ENCODE measurements at places on chromosomes 7 and 10. TPM values are rescaled to one million over a fixed set of nuclear protein-coding genes. Genes with fewer than 3 reads are reported as not detected.

MKX gene
- not detected for total RNA-seq

ADAM8 gene
- 3.7 TPM for total RNA-seq

GNGT1 gene
- total RNA-seq: not detected

STX1A gene
- 80.9 TPM for total RNA-seq

PCLO gene
- 1.1 TPM for total RNA-seq

AP4M1 gene
- total RNA-seq: 42.6 TPM

RTKN2 gene
- total RNA-seq: 21.3 TPM

ATRNL1 gene
- 17.1 TPM for total RNA-seq

KDM7A gene
- total RNA-seq: 3.6 TPM

PNLIP gene
- total RNA-seq: 1.5 TPM

EBLN1 gene
- total RNA-seq: not detected

SFTPA1 gene
- 3.8 TPM for total RNA-seq

LRRD1 gene
- 0.05 TPM for total RNA-seq

GRCh38 chr10:80173466-80173865, 31.9 kb downstream of the ANXA11 start:
- no peak for DNase-seq

GRCh38 chr10:2899246-2899951, 167.9 kb upstream of the PFKP start:
- DNase-seq: no peak

DNA sequence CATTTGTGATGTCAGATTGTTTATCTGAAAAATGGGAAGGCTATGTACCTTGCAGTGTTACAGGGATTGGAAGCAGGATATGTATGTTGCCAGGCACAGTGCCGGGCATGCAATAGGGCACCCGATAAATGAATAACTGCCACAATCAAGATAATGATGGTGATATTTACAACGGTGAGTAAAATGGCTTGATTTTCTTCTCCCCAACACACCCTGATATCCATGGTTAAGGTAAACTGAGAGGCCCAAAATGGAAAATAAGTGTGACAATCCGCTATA, 108.3 kb downstream of the CYP26A1 start:
- no peak for DNase-seq

DNA sequence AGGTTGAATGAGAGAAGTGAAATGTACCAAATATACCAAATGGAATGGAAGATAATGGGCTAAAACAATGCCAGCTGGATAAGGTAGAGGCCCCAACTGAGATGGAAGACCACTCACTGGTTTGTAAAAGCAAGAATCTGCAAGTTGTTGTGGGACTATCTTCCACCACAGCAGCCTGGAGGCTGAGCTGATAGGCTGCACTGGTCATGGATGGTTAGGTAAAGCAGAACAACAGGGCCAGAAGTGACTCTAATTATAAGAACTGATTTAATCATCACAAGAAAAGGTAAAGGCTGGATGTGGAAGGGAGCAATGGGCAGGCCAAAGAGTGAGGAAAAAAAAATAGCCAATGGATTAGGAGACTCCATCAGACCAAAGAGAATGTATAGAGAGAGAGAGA, 11.8 kb downstream of the TFEC start:
- no peak for DNase-seq

- no peak for DNase-seq
Observed at GRCh38 chr10:132938472-132939339, 3.7 kb downstream of the CFAP46 start.

- DNase-seq: no peak
Observed at GRCh38 chr7:81519886-81520285, 250.0 kb downstream of the HGF start.

DNA sequence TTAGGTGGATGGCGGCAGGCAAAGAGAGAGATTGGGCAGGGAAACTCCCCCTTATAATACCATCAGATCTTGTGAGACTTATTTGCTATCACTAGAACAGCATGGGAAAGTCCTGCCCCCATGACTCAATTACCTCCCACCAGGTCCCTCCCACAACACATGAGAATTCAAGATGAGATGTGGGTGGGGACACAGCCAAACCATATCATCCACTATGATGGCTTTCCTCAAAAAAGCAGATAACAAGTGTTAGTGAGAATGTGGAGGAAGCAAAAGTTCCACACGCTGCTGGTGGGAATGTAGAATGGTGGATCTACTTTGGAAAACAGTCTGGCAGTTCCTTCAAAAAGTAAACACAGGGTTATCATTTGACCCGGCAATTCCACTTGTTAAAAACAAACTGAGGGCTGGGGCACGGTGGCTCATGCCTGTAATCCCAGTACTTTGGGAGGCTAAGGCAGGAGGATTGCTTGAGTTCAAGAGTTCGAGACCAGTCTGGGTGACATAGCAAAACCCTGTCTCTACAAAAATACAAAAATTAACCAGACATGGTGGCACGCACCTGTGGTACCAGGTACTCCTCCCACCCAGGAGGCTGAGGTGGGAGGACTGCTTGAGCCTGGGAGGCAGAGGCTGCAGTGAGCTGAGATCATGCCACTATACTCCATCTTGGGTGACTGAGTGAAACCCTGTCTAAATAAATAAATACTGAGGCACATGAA, 161.4 kb upstream of the EEPD1 start:
- no peak for DNase-seq

DNA sequence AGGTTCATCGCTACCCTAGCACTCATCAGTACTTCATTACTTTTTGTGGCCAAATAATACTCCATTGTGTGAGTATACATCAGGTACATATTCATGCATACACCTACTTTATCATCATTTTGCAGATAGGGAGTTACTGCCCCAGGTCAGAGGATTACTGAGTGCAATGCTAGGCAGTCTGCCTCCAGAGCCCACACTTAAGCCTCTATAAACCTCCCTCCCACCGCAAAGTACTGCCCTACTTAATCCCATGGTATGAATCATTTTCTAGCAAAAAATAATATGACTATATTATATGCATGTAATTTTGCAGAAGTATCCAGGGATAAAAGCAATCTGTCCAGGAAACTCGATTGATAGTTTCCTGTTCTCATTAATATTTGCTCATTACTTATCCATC, 194.3 kb downstream of the GRID1 start:
- DNase-seq: no peak

DNA sequence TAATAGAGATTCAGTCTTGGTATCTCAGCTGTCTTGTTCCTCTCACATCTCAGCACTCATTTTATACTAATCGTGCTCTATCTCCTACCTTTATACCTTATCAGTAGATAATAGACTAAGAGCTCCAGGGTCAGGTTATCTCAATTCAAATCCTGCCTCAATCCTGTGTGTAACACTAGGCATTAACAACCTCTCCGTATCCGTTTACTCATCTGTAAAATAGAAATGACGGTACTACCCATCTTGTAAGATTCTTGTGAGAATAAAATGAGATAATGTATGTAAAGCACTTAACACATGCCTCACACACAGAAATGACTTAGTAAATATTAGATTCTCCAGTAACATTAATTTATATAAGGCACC, 622 bp upstream of the P4HA1 start:
- DNase-seq: no peak

- DNase-seq: no peak
Observed at GRCh38 chr7:96199421-96199820, 122.5 kb downstream of the SLC25A13 start.

DNA sequence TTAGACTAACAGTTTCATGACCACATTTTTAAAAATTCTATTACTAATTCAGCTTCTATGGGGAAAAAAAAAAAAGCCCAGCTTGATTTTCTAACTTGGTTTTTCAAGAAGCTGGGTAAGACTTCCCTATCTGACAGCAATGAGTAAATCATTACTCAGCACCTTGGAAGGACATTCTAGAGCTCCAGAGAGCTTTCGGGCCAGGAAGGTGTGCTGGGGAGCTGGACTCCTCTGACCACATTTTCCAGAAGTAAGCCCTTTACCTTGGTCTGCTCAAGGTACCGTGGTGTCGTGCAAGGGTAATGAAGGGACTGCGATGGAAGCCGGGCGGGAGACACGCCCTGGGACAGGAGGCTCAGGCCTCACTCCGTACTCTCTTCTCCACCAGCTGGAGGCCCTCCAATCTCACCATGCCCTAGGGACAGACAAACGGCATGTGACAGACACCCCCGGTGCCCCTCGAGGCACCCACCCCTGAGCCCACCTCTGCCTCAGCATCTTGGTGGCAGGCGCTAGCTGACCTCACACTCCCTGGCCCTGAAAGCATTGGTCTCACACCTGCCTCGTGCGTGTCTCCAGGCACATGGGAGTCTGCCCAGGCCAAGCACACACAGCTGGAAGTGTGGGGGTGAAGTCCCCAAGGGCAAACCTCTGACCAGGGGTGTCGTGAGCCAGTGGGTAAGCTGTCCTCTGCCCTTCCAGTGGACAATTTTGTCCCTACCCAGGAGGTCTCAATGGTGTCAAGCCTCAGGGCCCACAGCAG, 152.1 kb downstream of the OAT start:
- no peak for DNase-seq

DNA sequence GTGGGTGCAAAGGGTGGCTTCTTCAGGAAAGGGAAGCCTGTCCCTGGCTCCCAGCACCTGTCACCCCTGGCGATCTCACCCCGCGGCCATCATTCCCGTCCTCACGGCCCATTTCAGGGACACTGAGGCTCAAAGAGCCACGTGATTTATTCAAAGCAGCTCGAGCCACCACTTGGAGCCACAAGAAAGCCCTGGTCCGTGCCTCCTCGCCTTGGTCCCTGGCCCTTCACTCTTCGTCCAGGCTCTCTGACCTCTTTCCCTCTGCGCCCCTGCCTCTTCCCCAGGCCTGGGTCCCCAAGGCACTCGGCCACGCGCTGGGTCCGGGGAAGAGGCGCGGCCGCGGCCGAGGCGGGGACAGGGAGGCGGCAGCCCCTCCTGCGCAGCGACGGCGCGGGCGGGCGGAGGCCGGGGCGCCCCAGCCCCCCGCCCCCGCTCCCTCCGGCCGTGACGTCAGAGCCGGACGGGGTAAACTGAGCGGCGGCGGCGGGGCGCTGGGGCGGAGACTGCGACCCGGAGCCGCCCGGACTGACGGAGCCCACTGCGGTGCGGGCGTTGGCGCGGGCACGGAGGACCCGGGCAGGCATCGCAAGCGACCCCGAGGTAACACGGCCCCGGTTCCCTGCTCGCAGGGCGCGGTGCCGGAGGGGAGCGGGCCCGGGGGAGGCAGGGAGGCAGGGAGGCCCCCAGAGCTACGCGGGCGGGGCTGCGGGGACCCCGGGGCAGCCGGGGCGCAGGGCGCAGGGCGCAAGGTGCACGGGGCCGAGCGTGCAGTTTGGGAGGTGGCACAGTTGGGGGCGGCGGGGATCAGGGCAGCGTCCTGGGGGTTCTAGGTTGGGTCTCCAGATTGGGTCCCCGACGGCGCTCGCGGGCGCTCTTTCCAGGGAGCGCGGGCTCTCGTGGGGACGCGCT, at the start of gene SLC18A2:
SLC18A2 (plus strand) TSS at position 494 of the 909 bp plus-strand sequence. CDS start 580 bp downstream, outside the sequence.
- no peak for DNase-seq

- no peak for DNase-seq
Observed at GRCh38 chr7:25832929-25833328, 319.1 kb upstream of the NFE2L3 start.

GRCh38 chr7:151400626-151401315, 9.1 kb downstream of the WDR86 start:
- DNase-seq: no peak

- DNase-seq: no peak
Observed at GRCh38 chr7:54722026-54722425, 37.0 kb downstream of the SEC61G start.

- DNase-seq: no peak
Observed at GRCh38 chr7:41612386-41612785, 90.5 kb downstream of the INHBA start.

DNA sequence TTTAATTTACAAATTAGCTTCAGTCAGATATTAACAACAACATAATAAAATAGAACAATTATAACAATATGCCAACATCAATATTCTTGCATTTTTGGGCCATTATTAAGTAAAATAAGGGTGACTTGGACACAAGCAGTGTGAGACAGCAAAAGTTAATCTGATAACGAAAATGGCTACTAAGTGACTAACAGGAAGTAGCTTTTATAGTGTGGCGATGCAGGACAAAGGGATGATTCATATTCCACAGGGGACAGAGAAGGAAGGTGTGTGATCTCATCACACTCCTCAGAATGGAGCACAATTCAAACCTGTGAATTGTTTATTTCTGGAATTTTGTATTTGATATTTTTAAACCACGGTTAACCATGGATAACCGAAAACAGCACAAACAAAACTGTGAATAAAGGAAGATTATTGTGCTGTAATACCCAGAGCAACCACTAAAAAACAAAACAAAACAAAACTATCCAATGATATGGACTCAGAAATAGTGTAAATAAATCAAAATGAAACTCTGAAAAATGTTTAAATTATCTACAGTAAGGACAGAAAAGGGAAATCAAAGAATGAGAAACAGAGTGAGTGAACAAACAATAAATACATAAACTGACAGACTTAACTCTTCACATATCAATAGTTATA, 66.9 kb upstream of the TFEC start:
- DNase-seq: peak; percentile 24

- DNase-seq: no peak
Observed at GRCh38 chr7:50805447-50806125, 22.9 kb upstream of the GRB10 start.

- DNase-seq: no peak
Observed at GRCh38 chr7:42207420-42207819, 29.6 kb downstream of the GLI3 start.

- DNase-seq: peak; percentile 87
Observed at GRCh38 chr7:84529480-84530205, 335.1 kb upstream of the SEMA3A start.

- DNase-seq: no peak
Observed at GRCh38 chr10:131421381-131421780, 109.9 kb upstream of the TCERG1L start.

GRCh38 chr7:80008039-80008438, 126.6 kb upstream of the GNAI1 start:
- no peak for DNase-seq

DNA sequence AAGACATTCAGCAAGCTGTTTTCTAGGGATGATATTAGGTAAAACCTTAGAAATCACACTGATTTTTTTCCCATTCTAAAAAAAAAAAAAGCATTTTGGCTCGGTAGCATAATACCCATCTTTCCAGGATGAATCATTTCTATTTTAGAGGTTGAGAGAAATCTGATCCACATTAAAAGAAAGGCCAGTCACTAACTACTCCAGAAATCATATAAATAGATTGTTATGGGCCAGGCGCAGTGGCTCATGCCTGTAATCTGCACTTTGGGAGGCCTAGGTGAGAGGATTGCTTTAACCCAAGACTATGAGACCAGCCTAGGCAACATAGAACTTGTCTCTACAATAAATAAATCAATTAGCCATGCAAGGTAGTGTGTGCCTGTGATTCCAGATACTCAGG, 164.3 kb downstream of the BAMBI start:
- no peak for DNase-seq

DNA sequence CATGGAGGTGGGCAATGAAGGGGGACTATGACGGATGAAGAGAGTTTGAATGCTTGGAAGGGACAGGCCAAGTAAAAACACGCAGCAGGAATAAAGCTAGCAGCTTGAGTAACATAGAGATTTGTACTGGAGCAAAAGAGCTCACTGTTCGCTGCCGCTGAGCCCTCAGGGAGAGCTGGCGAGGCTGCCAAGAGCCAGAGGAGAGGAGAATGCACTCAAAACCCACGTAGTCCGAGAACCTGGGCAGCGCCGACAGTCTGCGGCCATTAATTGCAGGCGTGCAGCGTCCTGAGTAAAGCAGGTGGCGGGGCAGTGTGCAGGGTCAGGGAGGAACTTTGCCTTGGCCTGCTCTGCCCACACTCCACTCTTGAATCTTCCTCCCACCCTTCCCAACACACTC, 68.2 kb downstream of the SLC37A3 start:
- DNase-seq: no peak

- DNase-seq: no peak
Observed at GRCh38 chr10:33334805-33335550, 511 bp upstream of the NRP1 start.

- DNase-seq: no peak
Observed at GRCh38 chr7:7369134-7369533, 166.5 kb downstream of the COL28A1 start.
